ENCODE measurements at places on chromosomes 5 and 9.

DNA sequence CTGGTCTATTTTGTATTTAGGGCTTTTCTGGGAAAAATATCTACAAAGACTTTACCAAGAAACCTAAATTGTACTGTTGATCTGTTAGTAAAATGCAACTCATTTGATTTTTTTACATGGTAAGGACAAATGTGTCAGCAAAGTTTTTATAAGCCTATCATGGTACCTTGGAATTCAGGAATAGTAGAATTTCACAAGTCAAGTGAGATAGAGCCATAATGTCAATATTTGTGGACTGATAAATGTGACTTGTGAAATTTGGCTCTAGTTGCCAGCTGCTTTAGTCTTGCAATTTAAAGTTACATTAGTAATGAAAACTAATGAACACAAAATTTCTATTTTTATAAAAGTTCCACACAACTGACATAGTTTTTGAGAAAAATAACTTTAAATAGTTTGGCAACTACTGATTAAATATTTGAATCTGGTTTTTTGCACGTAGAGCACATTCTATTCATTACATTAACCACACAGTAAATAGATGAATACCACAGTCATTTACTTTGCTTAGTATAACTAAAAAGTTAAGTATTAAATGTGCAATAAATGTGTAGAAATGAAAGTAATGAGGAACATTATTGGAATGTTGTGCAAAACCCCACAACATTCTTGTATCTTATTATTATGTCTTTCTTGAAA, 41.2 kb upstream of the RIOK2 start:
- no peak overlapping the region for H3K4me3 ChIP-seq
- H3K36me3 ChIP-seq = no peaks in the 10 kb centered on the region
- H3K27me3 ChIP-seq = no peaks in the 10 kb centered on the region
- no peak overlapping the region for H3K27ac ChIP-seq
- DNase-seq = no peak

- no peaks in the 10 kb centered on the region for H3K36me3 ChIP-seq
- 0 out of 2 replicates have a peak, but pooled peaks cover 2% of the 10 kb centered on the region for H3K27me3 ChIP-seq
- no peaks in the 10 kb centered on the region for H3K4me1 ChIP-seq
- no peak overlapping the region for H3K4me3 ChIP-seq
- no peak for DNase-seq
Observed at GRCh38 chr5:72720205-72720604, 96.3 kb upstream of the TNPO1 start.

- no peak for DNase-seq
- H3K27ac ChIP-seq = no peak overlapping the region
- no peaks in the 10 kb centered on the region for H3K36me3 ChIP-seq
- H3K27me3 ChIP-seq = 0 out of 2 replicates have a peak, but pooled peaks cover 3% of the 10 kb centered on the region
Observed at GRCh38 chr5:130222573-130222972, 318.3 kb downstream of the CHSY3 start.

DNA sequence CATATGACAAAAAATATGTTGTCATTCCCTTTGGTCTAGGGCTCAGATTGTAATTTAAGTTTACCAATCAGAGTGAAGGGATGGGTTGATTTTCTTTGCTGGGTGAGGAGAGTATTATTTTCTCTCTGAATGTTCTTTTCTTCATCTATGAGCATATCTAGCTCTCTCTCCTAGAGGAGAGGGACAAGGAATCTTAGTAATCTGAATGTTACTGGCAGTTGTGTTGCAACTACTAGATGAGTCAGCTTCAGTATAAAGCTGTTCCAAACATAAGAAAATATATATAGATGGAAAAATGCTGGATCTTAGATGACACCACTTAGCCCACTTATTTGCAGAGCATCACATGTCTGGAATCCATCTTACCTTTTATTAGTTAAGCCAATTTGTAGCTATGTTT, 259.3 kb downstream of the TUSC1 start:
- H3K4me1 ChIP-seq = no peaks in the 10 kb centered on the region
- H3K36me3 ChIP-seq = no peaks in the 10 kb centered on the region
- no peak for DNase-seq
- no peak overlapping the region for H3K4me3 ChIP-seq

DNA sequence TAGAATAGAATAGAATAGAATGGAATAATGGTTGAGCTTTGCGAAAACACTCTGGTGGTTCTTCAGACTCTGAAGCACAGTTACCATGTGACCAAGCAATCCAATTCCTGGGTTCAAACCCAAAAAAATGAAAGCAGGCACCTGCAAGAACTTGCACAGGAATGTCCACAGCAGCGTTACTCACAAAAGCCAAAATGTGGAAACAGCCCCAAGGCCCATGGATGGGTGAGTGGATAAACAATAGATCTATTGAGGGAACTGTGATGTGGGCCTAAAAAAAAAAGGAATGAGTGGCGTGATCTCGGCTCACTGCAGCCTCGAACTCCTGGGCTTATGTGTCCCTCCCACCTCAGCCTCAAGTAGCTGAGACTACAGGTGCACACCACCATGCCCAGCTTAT, 21.4 kb upstream of the TMEM250 start:
- no peak for DNase-seq
- no peak overlapping the region for H3K27ac ChIP-seq
- H3K36me3 ChIP-seq = no peaks in the 10 kb centered on the region
- peaks cover 35% of the 10 kb centered on the region for H3K4me1 ChIP-seq
